ENCODE measurements at places on chromosomes 12 and 14.

- DNase-seq = peak; percentile 41
Observed at GRCh38 chr14:89308232-89308959, 108.6 kb downstream of the FOXN3 start.

- no peak for DNase-seq
Observed at GRCh38 chr12:114820796-114821195, 136.8 kb upstream of the TBX3 start.

DNA sequence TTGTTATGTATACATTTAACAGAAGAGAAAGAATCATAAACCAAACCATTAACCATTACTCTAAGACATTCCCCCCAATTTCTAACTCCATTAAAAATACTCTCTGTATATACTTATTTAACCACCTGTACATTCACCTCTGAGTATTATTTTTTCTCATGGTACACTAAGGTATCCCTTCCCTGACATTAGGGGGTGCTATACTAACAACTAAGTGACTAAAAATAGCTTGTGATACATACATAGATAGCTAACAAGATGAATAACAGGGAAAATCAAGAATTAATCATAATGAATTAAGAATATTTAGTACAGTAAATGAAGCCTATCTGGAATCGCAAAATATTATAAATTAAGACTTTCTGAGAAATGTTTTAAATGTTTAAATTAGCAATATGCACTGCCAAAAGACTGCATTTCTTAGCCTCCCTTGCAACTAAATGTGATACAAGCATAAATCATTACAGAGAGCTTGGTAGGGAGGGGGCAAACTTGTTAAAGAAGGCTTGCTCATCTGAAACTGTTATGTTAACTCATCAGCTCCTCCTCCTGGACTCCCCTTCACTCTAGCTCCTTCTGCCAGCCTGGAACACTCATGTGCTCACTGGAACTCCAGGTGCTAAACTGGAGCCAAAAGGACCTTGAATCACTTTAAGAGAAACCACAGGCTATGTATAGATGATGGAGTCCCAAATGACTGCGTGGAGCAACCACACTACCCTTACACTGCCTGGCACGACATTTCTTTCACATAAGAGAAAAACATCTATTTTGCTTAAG, 14.9 kb downstream of the C2CD5 start:
- DNase-seq = peak; percentile 8

GRCh38 chr12:5033883-5034282, 9.8 kb upstream of the KCNA5 start:
- no peak for DNase-seq

DNA sequence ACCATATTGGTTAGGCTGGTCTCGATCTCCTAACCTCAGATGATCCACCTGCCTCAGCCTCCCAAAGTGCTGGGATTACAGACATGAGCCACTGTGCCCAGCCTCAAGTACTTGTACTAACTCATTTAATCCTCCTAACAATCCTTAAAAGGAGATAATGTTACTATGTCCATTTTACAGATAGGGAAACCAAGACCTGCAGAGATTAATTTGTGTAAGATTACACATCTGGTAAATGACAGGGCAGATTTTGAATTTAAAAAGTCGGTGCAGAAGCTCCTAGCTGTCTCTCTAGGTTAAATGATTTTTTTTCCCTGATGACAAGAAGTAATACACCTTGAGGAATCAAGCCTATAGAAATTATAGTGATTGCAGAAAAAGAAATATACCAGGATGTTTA, 13.7 kb upstream of the HECTD1 start:
- no peak for DNase-seq

DNA sequence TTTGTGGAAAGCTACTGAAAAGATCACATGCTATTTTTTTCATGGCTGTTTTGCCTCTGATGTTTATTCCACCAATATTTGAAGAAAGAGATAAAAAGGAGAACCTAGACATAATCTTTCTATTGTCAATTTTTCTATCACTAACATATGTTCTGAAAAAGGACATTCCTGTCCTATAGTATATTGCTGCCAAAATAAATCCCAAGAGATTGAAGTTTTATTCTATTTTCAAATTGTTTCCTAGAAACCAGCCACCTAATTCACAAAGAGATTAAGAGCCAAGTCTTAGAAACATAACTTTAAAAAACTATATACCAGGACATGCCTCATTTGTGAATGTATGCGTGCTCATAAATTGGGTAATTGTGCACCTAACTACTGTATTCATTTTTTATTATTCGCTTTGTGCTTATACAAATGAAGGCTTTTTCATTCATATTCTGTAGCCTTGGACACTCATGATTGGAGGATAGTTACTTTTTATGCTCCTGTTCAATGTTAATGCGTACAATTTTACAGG, 200.7 kb downstream of the FUT8 start:
- DNase-seq = no peak

DNA sequence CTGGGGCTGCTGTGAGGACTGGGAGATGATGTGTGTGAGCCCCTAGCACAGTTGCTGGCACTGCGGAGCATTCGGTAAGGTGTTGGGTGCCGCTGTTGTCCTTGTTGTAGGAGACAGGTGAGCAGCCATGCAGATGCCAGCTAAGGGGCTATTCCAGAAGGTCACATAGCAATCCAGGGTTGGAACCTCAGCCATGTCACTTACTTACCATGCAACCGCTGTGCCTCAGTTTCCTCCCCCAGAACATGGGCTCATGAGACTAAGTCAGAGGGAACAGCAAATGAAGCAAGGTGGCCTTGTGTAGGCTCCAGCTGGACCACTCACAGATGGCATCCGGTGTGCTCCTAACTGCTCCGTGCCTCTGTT, 13.2 kb downstream of the DTX1 start:
- no peak for DNase-seq

- no peak for DNase-seq
Observed at GRCh38 chr12:51592034-51592705, 1.1 kb downstream of the SCN8A start.

DNA sequence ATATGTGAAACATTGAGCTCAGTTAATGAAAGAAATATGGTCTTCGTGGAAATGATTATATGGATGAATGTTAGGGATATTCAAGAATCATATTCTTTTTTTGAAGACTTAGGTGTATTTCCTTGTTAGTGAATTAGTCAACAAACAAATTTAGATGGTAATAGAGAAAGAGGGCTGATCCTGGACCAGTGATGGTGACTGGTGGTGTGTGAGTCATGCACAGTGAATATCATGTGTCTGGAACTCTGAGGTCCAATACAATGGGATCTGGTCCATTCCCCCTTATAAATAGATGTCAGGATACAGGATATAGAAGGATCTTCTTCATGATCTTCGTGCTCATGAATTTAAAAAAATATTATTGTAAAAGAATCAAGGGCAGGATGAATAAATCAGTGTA, 64.4 kb upstream of the RTL1 start:
- DNase-seq = no peak

- peak; percentile 85 for DNase-seq
Observed at GRCh38 chr14:99518441-99519346, 37.5 kb downstream of the CCNK start.

GRCh38 chr12:2775431-2775830, 19.3 kb upstream of the FKBP4 start:
- no peak for DNase-seq

DNA sequence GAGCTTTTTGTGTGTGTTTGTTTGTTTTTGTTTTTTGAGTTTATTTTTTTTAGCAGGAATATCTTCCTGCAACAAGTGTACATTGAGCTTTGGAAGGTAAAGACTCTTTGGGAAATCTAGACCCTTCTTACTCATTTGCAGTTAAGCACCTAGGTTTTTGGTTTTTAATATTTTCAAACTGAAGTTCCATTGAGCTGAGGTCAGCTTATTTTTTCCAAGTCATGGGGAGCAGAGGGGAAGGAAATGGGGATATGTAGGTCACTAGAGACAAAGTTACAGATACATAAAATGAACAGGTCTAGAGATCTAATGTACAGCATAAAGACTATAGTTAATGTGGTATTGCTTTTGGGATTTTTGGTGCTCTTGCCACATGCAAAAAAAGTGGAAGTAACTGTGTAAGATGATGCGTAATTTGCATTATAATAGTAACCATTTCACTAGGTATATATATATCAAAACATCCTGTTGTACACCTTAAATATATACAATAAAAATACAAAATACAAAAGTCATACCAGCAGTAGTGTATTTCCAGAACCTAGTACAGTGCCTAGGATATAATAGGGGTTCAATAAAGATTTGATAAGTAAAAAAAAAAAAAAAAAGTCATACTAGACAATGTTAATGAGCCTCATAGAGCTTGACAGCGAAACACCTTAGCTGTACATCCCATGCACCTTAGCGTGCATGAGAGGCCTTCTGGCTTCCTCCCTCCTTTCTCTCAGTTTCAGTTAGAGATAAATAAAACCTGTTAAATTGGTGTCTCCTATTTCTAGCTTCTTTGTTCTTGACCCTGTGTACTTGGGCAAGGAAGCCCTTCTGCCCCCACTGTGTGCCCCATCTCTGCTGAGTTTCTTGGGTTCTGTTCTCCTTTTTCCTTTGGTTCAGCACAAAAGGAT, 22.7 kb downstream of the CGRRF1 start:
- DNase-seq = peak; percentile 10

DNA sequence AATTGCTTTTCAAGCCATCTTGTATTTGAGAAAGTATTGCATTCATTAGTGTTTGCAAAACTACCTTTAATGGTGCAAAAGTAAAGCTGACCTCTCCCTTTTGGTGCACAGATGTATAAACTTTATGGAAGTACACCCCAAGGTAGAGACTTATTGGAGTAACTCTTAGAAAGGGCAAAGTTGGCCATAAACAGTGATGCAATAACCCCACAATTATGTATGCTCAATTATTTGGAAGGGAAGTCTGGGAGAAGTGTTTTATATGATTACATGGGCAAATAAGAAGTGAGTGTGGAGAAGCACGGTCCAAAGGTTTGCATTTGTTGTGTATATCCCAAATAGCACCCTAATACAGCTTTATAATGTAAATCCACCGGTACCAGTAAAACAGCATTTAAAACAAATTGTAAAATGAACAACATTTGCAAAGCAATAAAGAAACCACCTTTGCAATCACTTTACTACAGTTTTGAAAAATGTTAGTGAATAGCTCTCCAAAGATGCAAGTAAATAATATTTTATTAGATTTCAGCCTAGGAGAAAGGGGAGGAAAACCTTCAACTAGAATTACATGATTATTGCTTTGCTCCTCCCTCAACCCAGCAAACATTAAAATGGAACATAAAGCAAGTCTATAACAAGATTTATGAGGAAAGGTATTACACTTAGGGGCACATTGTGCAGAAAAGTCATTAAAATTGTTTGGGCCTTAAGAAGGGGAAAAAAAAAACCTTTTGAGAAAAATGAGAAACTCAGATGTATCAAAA, 70.5 kb downstream of the HMGA2 start:
- no peak for DNase-seq

DNA sequence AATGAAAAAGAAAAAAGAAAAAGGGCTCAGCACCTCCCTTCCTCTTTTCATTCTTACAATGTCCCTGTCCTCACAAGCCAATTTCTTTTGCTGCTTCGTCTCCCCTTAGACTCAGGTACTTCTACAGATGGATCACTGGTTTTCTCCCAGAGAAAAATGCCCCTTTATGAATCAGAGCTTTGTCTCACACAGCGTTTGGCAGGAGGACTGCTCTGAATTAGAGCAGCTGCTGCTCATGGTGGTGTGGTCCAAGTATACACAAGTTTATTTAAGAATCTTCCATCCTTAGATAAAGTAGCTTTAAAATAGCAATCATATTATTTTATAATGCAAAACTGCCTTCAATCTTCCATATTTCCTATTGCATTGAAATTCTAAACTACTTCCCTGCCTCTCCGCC, 80.3 kb downstream of the SLC8A3 start:
- no peak for DNase-seq

- DNase-seq = no peak
Observed at GRCh38 chr12:6526766-6527525, 7.4 kb upstream of the GAPDH start.

- no peak for DNase-seq
Observed at GRCh38 chr14:64649383-64649998, 54.7 kb upstream of the PLEKHG3 start.

DNA sequence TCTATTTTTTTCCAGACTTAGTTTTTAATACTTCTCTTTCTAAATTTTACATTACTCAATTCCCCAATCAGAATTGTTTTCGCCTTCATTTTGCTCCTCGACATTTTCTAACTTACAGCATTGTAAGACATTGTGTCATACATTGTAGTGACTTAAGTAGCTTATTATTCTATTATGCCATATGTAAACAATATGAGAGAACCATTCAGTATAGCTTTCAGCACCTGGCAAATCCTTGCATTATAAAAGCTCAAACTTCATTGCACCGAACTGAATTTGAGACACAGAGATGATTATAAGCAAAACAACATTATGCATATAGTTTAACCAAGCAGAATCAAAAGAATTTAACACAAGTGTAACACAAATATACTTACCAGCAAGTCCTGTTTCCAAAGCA, 46.8 kb downstream of the EXOC5 start:
- DNase-seq = no peak

DNA sequence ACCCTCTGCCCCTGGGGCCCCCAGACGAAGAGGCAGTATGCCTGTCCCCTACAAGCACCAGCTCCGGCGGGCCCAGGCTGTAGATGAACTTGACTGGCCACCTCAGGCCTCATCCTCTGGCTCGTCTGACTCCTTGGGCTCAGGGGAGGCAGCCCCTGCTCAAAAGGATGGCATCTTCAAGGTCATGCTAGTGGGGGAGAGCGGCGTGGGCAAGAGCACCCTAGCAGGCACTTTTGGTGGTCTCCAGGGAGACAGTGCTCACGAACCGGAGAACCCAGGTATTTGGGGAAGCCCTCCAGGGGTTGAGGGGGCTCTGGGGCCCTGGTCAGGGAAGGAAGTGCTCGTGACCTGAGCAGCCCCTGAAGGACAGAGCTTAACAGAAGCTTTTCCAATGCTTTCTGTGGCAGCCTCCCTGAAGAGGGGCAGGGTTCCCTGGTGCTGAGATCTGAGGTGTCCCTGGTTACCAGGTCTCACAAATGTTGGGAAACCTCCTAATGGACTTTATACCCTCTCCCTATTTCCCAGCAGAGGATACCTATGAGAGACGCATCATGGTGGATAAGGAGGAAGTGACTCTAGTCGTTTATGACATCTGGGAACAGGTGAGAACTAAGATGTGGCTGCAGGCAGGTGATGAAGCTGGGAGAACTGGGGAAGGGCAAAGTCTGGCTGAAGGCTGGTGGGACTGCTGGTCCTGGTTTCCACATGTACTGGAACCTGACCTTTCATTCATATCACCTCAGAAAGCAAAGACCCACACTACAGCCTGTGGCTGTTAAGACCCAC, 1.9 kb downstream of the REM2 start:
- no peak for DNase-seq

- no peak for DNase-seq
Observed at GRCh38 chr12:131221957-131222328, 268.2 kb downstream of the ADGRD1 start.
